ENCODE measurements at places on chromosomes 2 and 18.
A peak's percentile ranks its signal among the peaks of the same experiment; 100 is the strongest.

DNA sequence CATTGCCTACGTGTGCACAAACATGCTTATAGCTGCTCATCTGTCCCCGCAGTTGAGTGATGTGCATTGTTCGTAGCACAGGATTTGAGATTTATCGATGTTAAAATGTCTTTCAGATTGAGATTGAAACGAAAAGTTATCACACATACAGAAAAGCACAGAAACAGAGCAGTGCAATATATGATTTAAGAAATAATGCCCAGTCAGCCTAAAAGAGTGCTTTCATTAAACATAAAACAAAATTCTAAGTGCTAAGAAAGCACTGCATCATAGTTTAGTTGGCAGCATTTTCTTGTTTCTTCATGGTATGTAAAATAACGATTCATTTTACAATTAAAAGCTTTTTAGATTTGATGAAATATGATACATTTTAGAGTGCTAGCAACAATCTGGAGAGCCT, 31.9 kb upstream of the GORASP2 start:
- no peak for DNase-seq

GRCh38 chr18:22335731-22336198, 82.0 kb downstream of the CTAGE1 start:
- no peak for DNase-seq

DNA sequence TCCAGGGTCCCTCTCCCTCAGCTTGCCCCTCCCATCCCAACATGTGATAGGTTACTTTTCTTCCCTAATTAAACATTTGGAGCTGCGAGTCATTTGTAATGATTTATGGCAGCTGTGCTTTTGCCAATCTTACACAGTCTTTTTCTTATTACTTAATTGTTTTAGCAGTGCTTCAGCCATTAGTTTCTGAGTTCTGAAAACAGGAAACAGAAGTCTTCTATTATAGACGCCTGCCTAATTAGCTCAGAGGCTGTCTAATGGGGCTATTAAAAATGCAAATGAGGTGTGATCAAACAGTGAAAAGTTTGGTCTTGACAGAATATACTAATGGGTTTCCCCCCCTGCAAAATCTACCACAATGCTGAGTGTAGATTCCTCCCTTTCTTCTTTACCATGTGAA, 388.3 kb upstream of the CELF4 start:
- no peak for DNase-seq

DNA sequence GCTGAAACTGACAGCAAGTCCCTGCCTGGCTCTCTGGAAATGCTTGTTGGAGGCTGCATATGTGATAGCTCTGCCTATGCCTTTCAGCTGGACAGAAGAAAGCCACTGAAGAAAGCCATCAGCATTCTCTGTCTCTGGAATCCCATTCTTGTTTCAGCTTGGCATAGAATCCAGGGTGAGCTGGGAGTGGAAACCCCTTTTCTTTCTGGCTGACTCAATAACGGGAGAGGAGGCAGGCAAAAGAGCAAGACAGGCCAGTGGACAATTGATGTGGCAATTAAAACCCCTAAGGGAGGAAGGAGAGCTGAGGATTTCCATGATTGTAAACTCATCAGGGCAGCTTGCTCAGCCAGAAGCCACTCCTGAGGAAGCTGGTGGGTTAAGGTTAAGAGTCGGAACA, 208.1 kb downstream of the CLIP4 start:
- no peak for DNase-seq

GRCh38 chr2:239409976-239410375, 9.2 kb upstream of the HDAC4 start:
- DNase-seq, result no peak

- no peak for DNase-seq
Observed at GRCh38 chr2:31909661-31910060, 101.1 kb downstream of the MEMO1 start.

- DNase-seq, result no peak
Observed at GRCh38 chr2:84038866-84039265, 420.2 kb downstream of the SUCLG1 start.

- no peak for DNase-seq
Observed at GRCh38 chr18:57839942-57840381, 36.8 kb upstream of the ATP8B1 start.

GRCh38 chr2:158507679-158508078, 50.9 kb downstream of the PKP4 start:
- no peak for DNase-seq

DNA sequence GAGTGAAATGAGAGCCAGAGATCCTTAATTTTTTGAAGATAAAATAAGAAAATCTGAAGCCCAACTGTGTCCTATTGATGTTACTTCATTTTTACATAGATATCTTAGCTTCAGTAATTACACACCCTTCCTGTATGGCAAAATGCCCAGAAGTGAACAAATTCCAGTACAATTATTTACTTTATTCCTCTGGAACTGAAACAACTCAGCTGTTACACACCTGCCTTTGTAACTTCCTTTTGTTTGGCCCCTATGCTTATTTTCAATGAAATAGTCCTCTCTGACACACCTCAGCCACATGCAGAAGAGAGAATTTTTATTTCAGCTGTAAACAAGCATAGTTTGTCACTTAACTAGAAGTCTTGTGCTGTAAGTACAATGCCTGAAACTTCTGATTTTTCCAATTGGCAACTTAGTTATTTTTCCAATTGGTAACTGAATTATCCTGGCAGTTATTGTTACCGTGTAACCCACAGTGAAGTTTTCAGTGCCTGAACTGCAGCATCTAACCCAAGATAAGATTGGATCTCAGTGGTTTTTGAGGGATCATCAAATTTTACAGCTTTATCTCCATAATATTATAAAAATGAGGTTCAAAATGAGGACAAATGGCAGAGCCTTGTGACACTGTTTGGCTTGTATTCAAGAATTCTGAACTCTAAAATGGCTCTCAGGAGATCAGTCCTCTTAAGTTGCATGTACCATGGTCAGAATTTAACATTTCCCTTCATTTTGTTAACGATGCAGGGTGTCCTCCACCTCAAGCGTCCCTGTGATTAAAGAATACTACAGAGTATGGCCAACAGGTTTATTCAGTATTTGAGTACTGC, 82.6 kb downstream of the PKP4 start:
- peak; percentile 4 for DNase-seq

GRCh38 chr2:18474700-18475099, 85.8 kb downstream of the RDH14 start:
- DNase-seq, result no peak

- no peak for DNase-seq
Observed at GRCh38 chr18:31105733-31106132, 3.5 kb upstream of the DSC2 start.

DNA sequence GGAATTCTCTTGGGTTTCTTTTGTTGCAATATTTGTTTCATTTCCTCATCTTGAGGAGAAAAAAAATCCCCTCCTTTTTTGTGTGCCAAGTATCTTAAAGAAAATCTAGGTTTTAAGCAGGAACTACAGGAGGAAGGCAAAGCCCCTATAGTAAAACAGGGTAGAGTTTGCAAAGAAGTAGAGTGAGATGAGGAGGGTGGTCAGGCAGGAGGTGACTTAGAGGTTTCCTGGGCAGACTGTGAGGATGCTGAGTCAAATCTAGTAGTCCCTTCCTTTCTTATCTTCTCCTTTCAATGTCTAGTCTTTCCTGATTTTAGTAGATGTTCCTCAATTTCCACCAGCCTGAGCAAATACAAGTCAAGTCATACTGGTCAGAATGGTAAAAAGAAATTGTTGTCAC, 222.5 kb downstream of the PMAIP1 start:
- no peak for DNase-seq

DNA sequence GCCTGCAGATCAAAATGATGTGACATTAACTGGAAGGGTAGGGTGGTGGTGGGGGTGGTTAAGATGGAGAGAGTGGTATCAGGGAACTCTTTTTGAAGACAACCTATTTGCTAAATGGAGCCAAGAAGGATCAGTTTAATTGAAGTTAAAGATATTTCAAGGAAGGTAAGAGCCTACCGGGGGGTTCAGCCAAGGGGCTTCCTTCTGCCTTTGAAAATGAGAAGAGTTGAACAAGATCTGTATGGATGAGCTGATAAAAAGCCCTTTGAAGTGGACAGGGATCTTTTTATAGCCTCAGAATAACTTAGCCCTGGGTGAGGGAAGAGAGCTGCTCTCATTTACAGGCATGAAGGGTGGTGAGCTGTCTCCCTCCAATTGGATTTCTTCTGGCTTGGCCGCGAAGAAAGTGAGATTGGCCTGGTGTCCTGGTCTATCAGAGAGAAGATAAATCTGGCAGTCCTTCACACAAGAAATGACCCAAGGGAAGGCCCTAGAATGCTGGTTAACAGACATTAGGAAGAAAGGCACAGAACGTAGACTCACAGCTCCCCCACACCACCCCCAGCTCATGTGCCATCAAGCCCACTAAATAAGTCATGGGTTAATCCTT, 439.8 kb downstream of the TNS1 start:
- DNase-seq, result no peak

DNA sequence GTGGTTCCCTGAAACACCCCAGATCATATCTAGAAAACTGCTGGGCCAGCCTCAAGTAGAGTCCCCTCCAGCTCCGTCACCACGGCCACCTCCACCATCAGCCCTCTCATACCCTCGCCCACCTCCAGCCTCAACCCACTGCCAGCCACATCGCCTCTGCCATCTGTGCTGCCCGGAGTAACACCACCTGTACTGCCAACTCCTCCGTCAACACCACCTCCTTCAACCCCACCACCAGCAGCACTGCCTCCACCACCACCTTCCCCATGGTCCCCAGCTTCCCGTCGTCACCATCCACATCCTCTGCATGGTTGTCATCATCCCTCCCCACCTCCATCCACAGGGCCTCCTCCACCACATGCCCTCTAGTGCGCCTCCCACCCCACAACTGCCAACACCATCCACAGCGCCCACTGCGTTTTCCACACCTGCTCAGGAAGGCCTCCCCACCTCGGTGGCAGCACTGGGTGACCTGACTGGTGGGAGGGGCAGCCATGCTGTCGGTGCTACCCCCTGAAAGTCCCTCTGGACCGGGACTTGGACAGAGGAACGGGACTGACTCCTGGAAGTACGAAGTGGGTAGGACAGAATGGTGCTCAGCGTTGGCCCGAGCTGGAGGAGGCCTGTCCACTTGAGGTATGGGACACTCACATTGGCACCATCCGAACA, 1.6 kb downstream of the SNED1 start:
- DNase-seq, result no peak

DNA sequence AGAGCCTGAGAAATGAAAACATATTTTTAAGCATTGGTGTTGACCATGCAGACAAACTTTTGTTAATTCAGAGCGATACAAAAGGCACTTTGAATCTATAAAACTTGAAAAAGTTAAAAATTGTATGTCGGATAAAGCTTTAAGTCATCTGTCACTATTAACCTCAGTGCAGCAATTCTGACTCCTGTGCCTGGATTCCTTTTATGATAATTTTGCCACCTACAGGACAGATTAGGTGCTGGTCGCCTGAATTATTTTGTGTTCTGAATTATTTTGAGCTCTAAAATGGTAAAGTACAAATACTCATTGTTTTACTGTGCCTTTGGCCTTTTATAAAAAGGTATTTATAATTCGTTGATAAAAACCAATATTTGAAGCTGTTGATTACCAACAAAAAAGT, 19.4 kb upstream of the RNF138 start:
- no peak for DNase-seq

- DNase-seq, result no peak
Observed at GRCh38 chr2:119536707-119537106, 7.5 kb upstream of the CFAP221 start.

DNA sequence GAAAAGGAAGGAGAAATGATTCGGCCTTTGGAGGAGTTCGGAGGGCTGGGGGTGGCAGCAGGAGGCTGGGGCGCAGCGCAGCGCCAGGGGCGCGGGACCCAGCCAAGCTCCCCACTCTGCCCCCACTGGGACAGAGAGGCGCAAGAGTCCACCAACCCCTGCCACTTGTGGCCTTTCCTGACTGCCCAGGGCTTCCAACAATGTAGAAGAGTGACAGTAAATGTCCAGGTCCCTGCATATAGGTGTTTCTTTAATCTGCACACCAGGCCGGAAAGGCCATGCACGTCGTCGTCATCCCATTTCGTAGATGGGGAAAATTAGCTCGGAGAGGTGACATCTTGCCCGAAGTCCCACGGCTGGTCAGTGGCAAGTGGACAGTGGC, 96.6 kb downstream of the INHBB start:
- no peak for DNase-seq

DNA sequence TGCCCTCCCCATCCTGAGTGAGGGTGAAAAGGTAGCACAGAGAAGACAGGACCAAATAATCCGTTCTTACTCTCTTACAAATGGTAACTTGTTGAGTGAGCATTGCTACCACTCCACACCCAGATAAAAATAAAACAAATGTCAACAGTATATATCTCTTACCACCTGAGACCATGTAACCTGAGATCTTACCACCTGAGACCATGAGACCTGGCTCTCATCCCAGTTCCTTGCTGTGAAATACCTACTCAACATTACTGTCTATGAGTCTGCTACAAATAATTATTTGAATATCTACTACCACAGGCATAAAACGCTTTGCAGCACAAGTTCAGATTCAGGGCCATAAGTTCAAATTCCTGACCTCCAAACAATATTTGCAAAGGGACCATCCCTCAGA, 234.7 kb downstream of the C1D start:
- peak; percentile 74 for DNase-seq

DNA sequence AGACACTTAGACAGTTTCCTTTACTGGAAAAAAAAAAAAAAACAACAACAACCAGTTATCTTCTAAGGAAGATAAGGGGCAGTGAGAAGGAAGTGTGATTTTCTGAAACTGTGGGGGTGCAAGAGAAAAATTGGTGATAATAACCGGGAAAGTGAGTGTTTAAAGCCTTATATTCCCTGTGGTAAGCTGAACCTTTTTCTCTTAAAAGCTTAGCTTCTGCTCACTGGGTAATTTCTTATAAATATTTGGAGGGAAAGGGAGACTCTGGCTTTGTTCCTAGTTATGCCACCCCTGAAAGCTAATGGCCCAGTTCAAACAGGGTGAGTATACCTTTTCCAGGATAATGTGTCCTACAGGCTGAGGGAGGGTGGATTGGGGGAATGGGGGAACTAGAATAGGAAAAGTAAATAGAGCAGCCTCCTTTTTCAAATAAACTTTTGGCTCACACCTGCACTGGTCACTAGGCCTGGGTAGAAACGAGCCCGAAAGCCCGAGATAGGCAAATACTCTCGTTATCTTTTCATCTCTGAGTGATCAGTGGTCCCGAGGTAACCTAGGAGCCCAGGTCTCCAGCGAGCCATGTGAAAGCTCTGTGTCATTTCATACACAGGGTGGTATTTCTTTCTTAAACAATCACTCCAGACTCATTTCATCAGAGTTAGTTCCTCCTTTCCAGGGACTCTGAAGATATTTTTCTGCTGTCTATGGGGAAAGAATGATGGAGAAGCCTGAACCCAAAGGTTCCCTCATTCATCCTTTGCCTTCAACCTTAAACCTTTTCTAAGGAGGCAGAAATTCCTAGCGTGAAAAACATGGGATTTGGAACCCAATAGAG, 15.5 kb upstream of the SRBD1 start:
- no peak for DNase-seq

GRCh38 chr18:31576670-31577069, 15.0 kb upstream of the TTR start:
- DNase-seq, result no peak
